ENCODE measurements at places on chromosomes 2 and 18.

DNA sequence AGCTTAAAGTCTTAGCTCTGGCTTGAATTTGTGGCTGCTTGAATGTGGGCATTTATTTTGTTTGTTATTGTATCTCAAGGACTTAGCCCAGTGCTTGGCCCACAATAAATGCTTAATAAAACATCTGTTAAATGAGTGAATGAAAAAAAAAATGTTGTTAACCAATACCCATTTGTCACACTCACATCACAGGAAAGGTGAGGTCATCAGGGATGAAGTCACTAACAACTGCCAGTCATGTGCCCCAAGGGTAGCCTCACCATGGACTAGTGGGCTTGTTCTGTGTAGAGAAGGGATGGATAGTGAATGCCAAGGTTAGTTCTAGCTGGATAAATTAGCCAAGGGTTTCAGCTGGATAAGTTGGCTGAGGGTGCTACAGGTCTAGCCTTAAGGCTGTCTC, 3.0 kb downstream of the NRBP1 start:
- DNase-seq, result no peak

DNA sequence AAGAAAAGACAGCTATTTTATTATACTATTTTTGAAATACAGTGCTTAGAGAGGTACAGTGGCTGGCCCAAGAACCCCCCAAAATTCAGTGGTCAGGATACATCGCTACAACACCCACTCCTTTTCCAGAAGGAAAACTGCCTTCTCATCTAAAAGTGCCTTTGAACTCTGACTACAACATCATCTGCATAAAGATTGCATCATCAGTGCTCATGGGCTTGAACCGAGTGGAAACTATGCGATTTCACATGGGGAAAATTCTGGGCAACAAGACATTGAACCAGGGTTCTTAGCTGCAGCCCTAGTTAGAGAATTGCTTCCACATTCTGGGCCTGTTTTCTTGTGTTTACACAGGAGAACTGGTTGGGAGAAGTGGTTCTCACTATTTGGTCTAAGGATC, 294.6 kb upstream of the SLC14A2 start:
- no peak for DNase-seq

- no peak for DNase-seq
These were observed 2.9 kb downstream of the IL18R1 start for GRCh38 chr2:102358496-102358895.

DNA sequence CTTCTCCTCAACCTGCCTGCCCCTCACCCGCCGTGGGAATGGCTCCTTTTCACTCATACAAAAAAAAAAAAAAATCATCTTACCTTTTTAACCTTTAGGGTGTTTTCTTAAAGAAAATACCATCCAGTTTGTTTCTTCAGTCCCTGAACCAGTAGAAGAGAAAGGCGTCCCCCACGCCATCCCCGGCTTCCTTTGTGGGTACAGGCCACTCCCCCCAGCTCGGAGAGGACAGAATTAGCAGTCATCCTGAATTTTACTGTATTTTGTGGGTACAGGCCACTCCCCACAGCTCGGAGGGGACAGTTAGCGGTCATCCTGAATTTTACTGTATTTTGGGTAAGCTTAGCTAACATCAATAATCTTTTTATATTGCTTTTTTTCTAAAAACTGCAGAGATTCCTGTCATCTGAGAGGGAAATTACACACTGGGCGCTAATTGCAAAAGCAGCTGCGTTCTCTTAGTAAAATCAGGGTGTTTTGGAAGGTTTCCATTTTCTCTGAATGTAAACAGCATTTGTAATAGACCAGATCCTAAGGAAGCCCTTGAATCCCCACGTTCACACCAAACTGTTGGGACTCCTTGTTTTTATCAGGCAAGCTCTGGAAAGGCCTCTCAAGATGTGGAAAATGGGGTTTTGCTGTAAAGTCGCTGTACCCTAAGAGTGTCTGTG, 72.5 kb downstream of the NFATC1 start:
- no peak for DNase-seq

- no peak for DNase-seq
These were observed 47.6 kb upstream of the FAHD2A start for GRCh38 chr2:95354925-95355324.

DNA sequence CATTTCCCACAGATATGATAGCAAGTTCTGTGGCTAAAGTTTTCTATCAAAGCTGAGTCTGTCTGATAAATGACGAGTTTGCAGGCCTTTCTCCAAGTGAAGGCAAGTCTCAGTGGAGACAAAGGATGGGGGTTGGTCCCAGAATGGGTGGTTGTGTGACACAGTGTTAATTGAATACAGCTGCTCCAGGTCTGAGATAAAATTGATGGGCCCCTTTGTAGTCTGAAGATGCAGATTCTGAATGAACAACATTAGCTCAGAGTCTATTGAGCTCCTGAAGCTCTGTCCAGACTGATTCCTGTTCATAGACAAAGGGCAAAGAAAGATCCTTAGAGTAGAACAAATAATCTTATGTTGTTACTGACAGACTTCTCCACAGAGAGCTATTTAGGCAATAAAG, 296.9 kb upstream of the CYRIA start:
- no peak for DNase-seq

DNA sequence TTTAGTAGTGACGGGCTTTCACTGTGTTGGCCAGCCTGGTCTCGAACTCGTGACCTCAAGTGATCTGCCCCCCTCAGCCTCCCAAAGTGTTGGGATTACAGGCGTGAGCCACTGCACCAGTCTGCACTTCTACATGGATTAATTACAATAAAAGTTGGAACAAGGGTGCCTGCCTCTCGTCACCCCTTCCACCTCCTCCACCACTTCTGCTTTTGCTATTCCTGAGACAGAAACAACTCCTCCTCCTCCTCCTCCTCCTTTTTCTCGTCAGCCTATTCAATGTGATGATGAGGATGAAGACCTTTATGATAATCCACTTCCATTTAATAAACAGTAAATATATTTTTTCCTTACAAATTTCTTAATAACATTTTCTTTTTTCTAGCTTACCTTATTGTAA, 35.2 kb downstream of the SRBD1 start:
- DNase-seq, result no peak

- DNase-seq, result no peak
These were observed 15.2 kb downstream of the RAMP1 start for GRCh38 chr2:237874585-237875161.

DNA sequence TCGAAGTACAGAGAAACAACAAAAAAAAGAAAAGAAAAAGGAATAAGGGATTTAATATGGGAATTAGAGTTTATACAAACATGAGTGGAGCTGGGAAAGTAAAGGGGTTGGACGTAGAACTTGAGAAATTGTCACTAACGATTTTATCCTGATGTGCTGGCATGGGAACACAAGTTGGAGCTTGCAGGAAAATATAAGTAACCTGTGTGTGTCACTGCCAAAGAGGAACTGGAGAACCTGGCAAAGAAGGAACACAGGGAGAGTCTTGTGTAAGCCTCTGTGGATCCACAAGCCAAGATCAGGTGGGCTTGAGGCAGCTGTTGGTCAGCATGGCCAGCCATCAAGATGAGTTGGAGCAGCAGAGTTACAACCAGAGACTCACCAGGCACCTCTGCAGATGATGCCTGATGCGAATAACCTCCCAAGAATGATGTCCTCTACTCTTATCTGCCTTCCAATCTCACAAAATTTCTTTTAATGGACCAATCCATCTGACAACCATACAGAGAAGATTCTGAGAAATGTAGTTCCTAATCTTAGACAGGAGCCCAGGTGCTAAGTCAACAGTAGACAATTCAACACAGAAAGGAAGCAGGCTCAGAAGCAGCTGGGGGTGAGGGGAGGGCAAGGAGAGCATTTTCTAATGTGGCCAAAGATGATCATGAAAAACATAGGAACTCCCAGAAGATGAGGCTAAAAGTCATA, 77.0 kb upstream of the SPOPL start:
- DNase-seq, result no peak

DNA sequence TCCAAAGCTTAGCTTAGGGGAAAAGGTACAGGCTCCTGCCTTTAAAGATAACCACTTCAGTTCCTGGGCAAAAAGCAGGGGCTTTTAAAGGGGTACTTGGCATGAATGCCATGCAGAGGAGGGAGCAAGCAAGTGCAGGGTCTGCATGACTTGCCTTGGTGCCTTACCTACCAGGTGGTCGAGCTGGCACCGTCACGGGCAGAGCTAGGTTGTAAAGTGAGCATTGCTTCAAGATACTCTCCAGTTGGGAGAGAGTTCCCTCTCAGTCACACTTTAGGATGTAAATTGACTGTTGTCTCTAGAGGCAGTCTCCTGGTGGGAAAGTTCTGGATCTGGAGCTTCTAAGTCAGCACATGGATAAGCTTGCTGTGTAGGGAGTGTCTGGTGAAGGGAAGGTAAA, 58.6 kb upstream of the MCFD2 start:
- DNase-seq, result no peak

DNA sequence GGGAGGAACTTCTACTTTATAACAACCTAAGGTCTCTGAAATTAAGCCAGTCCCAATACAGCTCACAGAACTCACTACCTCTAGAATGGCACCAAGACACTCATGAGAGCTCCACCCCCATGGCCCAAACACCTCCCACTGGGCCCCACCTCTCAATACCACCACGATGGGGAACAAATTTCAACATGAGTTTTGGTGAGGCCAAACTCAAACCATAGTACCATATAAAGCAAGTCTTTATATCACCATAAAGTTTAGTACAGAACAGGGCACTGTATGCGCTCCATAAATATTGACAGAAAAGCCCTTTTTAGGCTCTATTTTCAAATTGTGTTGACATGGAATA, 3.3 kb downstream of the AFG3L2 start:
- DNase-seq, result no peak

GRCh38 chr2:164840458-164840929, 1.1 kb downstream of the COBLL1 start:
- no peak for DNase-seq

DNA sequence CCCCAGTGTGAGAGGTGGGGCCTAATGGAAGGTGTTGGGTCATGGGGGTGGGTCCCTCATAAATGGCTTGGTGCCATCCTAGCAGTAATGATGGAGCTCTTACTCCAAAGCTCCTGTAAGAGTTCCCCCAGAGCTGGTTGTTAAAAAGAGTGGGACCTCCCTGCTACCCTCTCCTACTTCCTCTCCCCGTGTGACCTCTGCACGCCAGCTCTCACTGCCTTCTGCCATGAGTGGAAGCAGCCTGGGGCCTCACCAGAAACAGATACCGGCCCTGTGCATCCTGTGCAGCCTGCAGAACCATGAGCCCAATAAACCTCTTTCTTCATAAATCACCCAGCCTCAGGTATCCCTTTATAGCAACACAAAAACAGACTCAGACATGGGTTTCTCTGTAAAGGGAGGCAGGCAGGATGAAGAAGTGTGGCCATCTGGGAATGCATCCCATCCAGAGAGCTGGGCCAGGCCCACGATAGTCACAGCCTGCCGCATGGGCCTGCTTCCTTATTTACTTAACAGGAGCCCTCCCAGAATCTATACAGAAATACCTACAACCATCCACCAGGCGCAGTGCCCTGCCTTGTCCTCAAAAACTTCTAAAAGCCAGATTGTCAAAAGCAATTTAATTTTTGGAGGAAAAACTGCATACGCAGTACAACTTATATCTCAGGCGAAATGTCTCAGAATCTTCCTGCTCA, 7.5 kb downstream of the PRLH start:
- no peak for DNase-seq

DNA sequence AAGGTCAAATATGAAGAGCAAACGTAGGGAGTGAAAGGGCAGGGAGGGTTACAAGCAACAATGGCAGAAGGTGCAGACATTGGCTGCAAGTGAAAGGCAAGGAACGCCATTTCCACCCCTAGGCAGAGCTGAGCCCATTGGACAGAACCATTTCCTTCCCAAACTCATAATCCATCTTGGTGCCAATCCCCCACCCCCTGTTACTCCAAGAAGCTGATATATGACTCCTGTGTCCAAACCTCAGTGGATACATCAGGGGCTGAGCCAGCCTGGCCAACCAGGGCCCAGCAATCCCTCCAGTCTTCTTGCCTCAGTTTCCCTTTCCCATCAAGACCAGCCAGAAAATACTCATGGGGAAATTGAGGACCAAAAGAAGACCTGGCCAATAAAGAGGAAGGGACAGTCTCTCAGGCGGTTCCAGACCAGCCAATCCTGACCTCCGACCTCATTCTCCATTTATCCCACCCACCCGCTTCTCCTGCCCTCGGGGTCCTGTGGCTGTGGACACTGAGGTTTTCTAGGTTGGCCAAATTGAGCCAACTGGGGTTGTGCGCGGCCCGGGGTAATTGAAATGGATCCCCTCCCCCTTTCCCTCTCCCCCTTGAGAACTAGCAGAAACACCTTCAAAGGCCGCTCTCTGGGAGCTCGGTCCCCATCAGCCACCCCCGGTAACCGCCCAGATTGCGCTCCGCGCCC, 24.8 kb downstream of the TNS1 start:
- DNase-seq, result no peak

- no peak for DNase-seq
These were observed 1.8 kb upstream of the PDE11A start for GRCh38 chr2:178074123-178075005.

- DNase-seq, result no peak
These were observed 4.4 kb upstream of the RNF103 start for GRCh38 chr2:86628091-86628522.

- no peak for DNase-seq
These were observed 21.7 kb downstream of the RBMS1 start for GRCh38 chr2:160471950-160472349.

All from stimulated activated CD4-positive, alpha-beta T cell treated with anti-CD3 and anti-CD28 coated beads, Interleukin-15, amount 100 ng/mL, for 1 hour (primary cell).